ENCODE measurements at places on chromosomes 7 and 10.

- peak; percentile 31 for DNase-seq
Measured at GRCh38 chr7:27031289-27032172, 64.3 kb downstream of the HOXA1 start.

GRCh38 chr10:3036155-3037021, 31.0 kb upstream of the PFKP start:
- DNase-seq = no peak

GRCh38 chr7:36735172-36735571, 10.9 kb upstream of the AOAH start:
- DNase-seq = no peak

DNA sequence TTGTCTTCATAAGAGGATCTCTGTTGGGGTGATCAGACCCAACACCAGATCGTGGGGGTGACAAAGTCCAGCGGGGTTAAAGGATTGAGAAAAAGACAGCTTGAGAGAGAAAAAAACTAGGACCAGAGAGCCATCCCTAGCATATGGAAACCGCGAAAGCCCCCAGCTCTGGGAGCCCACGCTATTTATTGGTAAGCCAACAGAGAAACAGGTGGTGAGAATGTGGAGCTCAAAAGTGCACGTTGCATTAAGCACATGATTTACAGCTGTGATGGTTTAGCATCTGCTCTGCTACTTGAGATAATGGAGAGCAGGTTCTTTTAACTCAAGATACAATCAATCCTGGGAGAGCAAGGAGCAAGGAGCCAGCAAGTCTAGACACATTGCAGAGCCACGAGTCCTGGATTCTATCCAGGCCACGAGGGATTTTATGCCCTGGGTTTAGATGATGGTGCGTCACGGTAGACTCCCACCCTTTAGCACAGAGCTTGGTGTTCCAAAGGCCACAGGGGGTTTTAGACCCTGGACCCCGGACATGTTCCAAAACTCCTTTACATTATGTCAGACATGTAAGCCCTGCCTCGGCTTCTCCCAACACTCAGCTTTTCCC, 755.2 kb upstream of the SORCS1 start:
- DNase-seq = no peak

- no peak for DNase-seq
Measured at GRCh38 chr7:141013345-141013715, 1.4 kb downstream of the MRPS33 start.

DNA sequence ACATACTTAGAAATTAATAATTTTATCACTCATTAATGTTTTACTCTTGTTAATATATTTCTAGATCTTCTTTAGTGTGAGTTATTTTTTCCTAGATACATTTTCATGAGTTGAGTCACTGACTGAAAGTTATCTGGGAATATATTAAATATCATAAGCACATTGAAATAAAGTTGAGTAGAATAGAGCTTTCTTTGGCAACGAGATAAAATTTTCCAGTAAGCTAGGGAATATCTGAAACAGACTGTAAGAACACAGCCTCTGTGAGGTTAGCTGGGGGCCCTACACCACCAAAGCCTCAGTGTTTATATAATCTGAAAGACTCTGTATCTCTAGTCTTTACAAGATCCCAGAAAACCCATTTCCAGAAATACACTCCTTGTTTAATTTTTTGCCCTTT, 347.8 kb upstream of the PLXDC2 start:
- no peak for DNase-seq

DNA sequence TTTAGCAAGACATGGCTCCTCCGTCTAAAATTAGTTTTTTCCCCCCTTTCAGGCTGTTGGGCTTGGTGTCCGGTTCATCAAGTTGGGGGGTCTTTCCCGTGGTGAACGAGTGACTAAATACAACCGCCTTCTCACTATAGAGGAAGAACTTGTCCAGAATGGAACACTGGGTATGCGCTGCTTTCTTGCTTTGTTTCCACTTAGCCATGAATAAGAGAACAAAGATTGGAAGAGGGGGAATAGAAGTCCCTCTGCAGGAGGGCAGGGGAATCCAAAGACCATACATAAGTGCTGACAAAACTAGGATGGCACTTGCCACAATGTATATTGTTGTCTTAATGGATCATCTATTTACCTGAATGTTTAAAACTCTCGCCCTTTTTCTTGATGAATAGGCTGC, 30.5 kb downstream of the ENO4 start:
- no peak for DNase-seq

DNA sequence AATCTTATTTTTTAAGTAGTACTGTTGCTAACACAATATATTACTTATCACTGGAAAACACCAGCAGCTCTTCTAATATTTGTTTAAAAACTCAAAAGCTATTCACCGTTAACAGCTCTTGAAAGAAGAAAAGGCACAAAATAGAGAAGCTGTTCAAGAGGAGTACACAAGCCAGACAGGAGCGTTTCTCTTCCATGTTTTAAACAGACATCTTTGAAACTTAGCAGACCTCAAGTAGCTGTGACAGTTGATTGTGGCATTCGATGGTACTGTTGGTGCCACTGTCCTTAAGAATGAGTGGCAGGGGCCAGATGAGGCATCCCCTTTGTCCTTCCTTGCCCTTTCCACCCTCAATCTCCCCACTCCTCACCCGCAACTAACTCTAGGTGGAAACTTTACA, 81.6 kb upstream of the PRR15 start:
- no peak for DNase-seq

- DNase-seq = no peak
Measured at GRCh38 chr7:50221028-50221427, 83.5 kb upstream of the IKZF1 start.

DNA sequence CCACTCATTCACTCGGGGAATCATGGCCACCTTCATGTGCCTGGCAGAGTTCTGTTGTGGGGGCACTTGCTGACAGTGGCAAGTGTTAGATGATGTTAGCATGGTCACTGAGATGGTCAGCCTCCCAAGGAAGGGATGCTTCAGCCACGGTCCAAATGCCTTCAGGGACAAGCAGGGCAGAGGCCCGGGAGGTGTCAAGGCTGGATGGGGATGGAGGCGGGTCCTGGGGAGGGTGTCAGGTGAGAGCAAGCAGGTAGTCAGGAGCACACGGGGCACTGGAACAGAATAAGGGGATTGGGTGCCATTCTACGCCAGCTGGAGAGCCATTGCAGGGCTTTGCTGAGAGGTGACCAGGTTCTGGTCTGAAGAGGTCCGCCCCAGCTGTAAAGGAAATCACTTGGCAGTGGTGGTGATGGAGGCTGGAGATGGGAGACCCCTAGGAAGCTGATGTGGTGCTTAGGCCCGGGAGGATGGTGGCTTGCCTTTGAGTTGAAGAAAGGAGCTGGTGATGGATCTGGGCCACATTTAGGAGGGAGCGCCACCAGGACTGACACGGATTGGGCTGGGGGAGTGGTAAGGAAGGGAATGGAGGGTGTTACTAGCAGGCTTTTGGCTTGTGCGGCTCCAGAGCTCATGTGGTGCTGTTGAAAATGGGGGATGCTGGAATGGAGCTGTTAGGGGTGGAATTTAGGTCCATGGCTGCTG, 24.1 kb downstream of the AGAP3 start:
- no peak for DNase-seq

DNA sequence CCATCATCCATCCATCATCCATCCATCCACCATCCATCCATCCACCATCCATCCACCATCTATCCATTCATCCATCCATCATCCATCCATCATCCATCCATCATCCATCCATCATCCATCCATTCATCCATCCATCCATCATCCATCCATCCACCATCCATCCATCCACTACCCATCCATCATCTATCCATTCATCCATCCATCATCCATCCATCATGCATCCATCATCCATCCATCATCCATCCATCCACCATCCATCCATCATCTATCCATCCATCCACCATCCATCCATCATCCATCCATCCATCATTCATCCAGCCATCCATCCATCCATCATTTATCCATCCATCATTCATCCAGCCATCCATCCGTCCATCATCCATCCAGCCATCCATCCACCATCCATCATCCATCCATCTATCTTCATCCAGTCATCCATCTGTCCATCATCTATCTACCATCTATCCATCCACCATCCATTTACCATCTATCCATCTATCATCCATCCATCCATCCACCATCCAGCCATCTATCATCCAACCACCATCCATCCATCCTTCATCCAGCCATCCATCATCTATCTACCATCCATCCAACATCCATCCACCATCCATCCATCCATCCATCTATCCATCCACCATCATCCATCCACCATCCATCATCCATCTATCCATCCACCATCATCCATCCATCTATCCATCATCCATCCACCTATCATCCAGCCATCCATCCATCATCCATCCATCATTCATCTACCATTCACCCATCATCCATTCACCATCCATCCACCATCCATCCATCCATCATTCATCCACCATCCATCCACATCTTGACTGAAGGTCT, 153.8 kb downstream of the SH3PXD2A start:
- DNase-seq = no peak

GRCh38 chr7:1811850-1812508, 141.9 kb downstream of the ELFN1 start:
- DNase-seq = no peak

DNA sequence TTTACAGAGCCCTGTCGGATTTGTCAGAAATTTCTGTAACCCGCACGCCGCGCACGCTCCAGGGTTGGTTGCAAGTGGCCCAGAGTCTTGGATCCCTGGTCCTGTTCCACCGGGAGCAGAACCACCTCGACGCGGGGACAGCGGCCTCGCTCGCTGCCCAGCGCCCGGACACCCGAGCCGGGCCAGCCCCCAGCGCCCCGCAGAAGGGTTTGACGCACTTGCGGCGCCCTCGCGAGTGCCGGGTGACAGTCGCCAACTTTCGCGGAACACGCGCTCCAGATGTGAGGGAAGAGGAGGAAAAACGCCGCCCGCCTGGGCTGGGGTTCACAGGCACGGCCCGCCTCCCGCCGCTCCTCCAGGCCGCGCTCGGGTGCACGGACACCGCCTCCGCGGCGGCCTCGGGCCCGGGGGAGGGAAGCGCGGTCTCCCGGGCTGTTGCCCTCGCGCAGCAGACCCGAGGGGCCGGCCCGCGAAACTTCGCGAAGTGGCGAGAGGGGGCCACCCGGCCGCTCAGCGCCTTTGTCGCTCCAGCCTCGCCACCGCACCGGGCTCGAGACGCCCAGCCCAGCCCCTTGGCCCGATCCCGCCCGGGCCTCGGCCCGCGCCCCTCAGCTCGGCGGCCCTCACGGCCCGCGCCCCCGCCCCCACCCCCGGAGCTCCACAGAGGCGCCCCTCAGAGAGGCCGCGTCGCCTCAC, 514 bp downstream of the RNF216 start:
- no peak for DNase-seq

- DNase-seq = no peak
Measured at GRCh38 chr10:129784291-129784690, 179.8 kb downstream of the EBF3 start.

GRCh38 chr7:134851141-134851540, 71.7 kb downstream of the CALD1 start:
- no peak for DNase-seq

GRCh38 chr10:72250666-72251065, 23.1 kb upstream of the DDIT4 start:
- DNase-seq = no peak

- no peak for DNase-seq
Measured at GRCh38 chr7:107816011-107816566, 13.1 kb upstream of the SLC26A3 start.

DNA sequence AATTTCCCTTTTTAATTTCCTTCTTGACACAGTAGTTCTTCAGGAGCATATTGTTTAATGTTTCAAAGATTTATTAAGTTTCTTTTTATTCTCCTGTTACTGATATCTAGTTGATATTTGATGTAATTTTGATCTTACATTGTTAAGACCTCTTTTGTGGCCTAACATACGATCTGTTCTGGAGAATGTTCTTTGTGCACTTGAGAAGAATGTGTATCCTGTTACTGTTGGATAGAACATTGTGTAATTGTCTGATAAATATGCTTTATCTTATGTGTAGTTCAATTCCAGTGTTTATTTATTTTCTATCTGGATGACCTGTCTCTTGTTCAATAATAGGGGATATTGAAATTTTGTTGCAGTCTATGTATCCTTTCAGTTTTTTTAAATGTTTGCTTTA, 106.7 kb downstream of the ITGB1 start:
- DNase-seq = no peak

- no peak for DNase-seq
Measured at GRCh38 chr7:122123746-122124145, 20.3 kb downstream of the AASS start.

DNA sequence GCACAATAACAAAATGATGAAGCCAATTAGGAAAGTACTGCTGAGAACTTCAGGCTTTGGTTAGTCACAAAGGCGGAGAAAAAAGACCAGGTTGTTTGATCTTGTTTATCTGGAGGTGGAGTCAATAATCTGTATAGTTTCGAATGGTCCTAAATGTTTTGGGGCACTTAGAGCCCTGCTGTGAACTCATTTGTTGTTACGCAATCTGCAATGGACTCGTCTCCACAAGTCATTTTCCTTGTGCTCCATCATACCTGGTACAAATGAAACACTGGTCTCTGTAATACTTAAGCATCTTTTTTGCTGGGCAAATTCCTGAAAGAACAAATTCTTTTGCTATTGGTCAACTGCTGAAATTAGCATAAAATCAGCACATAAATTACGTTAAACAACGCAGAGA, 430.5 kb downstream of the GATA3 start:
- no peak for DNase-seq

DNA sequence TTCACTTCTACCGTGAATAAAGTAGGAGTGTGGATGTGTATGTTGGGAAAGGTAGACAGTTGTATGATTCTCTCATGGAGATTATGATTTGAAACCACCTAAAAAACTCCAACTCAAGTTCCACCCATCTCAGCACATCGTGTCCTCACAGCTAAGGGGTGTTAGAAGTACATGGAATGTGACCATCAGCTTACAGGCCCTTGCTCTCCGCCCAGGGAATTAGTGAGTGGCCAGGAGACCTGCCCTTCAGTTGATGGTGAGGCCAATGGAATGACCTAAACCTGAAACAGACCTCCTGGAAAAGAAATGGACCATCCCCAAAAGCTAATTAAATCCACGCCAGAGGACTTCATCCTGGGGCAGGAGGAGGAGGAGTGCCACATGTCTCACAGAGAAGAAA, 2.1 kb upstream of the WNT2 start:
- no peak for DNase-seq

DNA sequence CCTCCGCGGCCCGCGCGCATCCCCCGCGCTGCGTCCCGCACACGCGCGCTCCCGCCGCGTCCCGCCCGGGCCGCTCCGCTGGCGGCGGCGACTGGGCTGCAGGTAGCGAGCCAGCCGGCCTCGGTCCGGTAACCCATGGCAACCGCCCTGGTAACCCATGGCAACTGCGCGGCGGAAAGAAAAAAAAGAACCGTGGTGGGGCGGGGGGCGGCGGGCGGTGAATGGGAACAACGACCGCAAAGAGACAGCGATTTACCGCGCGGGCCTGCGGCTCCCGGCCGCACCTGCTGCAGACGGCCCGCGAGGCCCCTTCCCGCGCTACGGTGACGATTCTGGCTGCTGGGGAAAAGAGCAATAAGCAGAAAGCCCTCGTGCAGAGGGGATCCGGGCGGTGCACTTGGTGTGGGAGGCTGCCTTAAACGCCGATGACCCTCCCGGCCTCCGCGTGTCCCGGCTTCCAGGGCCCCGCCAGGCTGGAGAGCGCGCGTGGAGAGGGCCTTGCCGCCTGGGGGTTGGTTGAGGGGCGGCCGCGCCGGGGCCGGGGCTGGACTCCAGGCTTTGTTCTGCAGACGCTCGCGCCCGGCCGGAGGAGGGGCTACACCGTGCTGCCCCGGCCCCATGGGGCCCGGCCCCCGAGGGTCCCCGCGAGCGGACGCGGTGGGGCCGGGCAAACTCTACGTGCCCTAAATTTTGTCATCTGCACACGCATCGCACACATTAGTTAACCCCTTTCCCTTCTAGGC, 84.7 kb downstream of the SNX10 start:
- DNase-seq = no peak

Data from BJ (cell line).